ENCODE measurements at places on chromosomes 6 and 20.

DNA sequence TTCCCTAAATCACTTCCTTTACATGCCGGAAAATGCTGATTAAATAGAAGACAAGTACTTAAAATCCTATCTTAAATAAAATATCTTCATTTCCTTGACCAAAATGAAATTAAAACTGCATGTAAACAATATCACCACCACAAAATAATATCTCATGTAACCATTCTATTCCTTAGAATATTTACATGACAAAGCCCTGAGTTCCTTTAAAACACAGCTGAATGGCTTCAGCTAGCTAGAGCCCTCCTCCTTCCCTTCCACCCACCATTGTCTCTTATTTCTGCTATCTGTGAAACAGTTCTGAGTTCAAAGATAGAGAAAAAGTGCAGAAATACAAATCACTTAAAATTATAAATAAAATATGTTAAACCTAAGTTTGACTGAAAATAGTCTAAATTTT is 103.1 kb downstream of the HIVEP2 start:
- no peak overlapping the region for H3K4me3 ChIP-seq
- H3K27me3 ChIP-seq: no peaks in the 10 kb centered on the region
- no peaks in the 10 kb centered on the region for H3K36me3 ChIP-seq
- H3K4me1 ChIP-seq: peaks cover 29% of the 10 kb centered on the region
- DNase-seq: no peak

- peaks cover 13% of the 10 kb centered on the region for H3K4me1 ChIP-seq
- H3K4me3 ChIP-seq: no peak overlapping the region
- no peaks in the 10 kb centered on the region for H3K36me3 ChIP-seq
- no peaks in the 10 kb centered on the region for H3K27me3 ChIP-seq
- no peak overlapping the region for H3K27ac ChIP-seq
Measured at GRCh38 chr6:47133230-47134000, 91.3 kb upstream of the ADGRF1 start.

- H3K4me1 ChIP-seq: no peaks in the 10 kb centered on the region
- H3K4me3 ChIP-seq: no peak overlapping the region
- DNase-seq: no peak
- H3K36me3 ChIP-seq: no peaks in the 10 kb centered on the region
- no peak overlapping the region for H3K27ac ChIP-seq
- H3K27me3 ChIP-seq: no peaks in the 10 kb centered on the region
Measured at GRCh38 chr6:4084444-4085331, 5.8 kb upstream of the FAM217A start.

GRCh38 chr6:136525586-136526195 is 24.5 kb downstream of the MAP7 start:
- DNase-seq: no peak
- H3K27ac ChIP-seq: no peak overlapping the region
- no peaks in the 10 kb centered on the region for H3K36me3 ChIP-seq
- no peaks in the 10 kb centered on the region for H3K4me1 ChIP-seq
- no peaks in the 10 kb centered on the region for H3K27me3 ChIP-seq

DNA sequence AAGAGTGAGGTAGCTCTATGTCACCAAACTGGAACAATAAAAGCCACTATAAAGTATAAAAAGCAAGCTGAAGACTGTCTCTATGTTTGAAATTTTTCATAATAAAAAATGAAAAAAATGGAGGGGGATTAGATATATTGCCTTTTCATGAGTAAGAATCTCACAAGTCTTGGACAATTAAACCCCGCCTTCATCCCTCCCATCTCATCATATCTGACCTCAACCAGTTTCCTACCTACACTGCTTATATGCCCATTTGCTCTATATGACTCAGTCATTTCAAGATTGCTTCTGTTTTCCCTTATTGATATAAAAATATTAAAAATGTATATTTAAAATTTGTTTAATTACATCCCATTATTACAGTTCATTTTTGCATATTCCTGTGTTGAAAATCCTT is 2.9 kb upstream of the TRIM39 start:
- H3K27me3 ChIP-seq: no peaks in the 10 kb centered on the region
- DNase-seq: no peak
- H3K4me3 ChIP-seq: no peak overlapping the region
- peaks cover 17% of the 10 kb centered on the region for H3K4me1 ChIP-seq

GRCh38 chr20:51306521-51307358 is 235.8 kb downstream of the NFATC2 start:
- no peak overlapping the region for H3K27ac ChIP-seq

DNA sequence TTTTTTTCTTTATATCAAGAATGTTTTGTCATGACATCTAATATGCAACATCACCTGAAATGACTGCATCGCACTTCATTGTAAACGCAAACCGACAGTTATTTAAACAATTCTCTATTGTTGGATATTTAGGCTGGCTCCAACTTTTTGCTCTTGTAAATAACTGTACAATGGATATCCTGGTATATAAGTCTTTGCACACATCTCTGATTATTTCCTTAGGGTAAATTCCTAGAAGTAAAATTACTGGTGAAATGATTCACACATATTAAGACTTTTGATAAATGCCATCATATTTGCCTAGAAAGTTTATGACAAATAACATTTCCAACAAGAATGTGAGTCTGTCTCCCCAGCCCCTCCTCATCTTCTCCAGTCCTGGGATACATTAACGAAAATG is 154.7 kb downstream of the TFAP2C start:
- H3K4me1 ChIP-seq: no peaks in the 10 kb centered on the region
- no peak overlapping the region for H3K4me3 ChIP-seq
- H3K27me3 ChIP-seq: no peaks in the 10 kb centered on the region
- DNase-seq: no peak

DNA sequence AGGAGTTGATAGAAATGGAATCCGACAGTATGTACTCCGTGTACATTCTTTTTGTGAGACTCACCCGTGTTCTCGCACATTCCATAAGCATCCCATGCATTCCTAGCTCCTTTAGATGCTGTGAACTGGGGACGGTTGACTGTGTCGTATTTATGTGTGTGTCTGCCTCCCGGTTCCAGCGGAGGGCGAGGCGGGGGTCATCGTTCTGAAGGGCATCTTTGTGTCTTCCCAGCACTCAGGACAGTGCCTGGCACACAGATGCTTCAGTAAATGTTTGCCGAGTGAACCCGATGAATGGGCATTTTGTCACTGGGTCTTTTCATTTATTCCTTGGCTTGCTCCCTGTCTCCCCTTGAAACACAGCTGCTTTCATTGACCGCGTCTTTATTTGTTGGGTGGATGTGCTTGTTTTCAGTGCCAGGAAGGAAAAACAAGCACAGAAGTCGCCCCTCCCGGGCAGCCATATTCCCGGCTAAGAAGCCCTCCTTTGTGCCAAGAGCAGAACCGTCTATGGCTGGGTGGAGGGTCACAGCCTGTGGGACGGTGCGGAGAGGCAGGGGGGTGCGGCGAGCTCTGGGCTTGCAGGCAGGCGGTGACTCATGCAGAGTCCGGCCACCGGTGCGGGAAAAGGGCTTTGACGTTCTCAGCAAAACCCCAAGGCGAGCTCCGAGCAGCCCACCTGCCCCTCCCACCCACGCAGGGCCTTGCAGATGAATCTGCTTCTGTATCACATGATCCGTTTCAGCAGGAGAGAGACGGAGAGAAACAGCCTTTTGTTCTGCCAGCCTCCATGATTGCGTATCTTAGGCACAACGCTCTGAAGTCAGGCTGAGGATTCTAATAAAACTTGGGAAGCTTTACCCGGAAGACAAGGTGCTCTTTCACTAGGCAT is 11.2 kb upstream of the PSMG4 start:
- H3K4me3 ChIP-seq: peak overlapping the region; percentile 2
- H3K27ac ChIP-seq: no peak overlapping the region
- no peaks in the 10 kb centered on the region for H3K4me1 ChIP-seq
- no peaks in the 10 kb centered on the region for H3K36me3 ChIP-seq
- DNase-seq: no peak

GRCh38 chr6:145704143-145704781 is 31.1 kb downstream of the EPM2A start:
- peaks cover 8% of the 10 kb centered on the region for H3K4me1 ChIP-seq
- no peaks in the 10 kb centered on the region for H3K36me3 ChIP-seq
- DNase-seq: no peak
- H3K27ac ChIP-seq: no peak overlapping the region
- no peaks in the 10 kb centered on the region for H3K27me3 ChIP-seq
- H3K4me3 ChIP-seq: no peak overlapping the region

GRCh38 chr20:1800777-1801176 is 94.4 kb upstream of the SIRPA start:
- H3K4me1 ChIP-seq: peaks cover 5% of the 10 kb centered on the region
- DNase-seq: no peak
- peaks cover 11% of the 10 kb centered on the region for H3K27me3 ChIP-seq
- no peak overlapping the region for H3K27ac ChIP-seq
- no peaks in the 10 kb centered on the region for H3K36me3 ChIP-seq
- H3K4me3 ChIP-seq: no peak overlapping the region

GRCh38 chr6:93272896-93273295 is 146.5 kb downstream of the EPHA7 start:
- H3K4me1 ChIP-seq: no peaks in the 10 kb centered on the region
- DNase-seq: no peak
- no peaks in the 10 kb centered on the region for H3K27me3 ChIP-seq
- H3K4me3 ChIP-seq: no peak overlapping the region

DNA sequence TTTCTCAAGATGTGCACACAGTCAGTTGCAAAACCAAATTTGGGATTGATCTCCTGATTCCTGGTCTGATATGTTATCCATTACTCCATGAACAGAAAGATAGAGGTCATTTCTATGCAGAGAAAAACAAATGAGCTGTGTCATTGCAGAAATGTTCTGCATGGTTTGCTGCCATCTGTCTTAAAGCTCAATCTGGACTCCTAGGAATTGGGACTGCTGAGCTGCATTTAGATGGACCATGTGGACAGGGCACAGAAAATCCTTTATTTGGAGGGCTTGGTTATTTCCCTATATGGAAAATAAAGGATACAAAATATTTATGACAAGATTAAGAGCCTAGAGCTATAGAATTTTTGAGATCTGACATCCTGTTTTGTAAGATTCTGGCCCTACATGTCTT is 91.3 kb downstream of the ADGRB3 start:
- no peak overlapping the region for H3K27ac ChIP-seq
- H3K4me1 ChIP-seq: no peaks in the 10 kb centered on the region
- no peaks in the 10 kb centered on the region for H3K27me3 ChIP-seq
- H3K4me3 ChIP-seq: no peak overlapping the region
- DNase-seq: no peak

DNA sequence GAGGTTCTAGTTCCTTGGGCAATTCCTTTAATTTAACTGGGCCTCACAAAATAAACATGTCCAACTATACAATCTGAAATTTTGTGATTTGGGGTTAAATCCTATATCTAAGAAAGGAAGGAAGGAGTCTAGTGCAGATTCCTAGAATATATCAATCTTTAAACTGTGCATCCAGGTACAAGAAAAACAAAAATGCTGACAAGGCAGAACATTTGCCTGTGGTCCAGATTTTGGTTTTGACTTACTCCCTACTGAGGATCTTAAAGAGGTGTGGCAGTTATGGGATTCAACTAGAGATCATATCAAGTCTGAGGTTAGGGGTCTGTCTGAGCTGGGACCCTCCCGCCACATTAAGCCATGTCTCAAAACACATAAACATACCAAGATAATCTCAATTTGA is 17.7 kb upstream of the COX7A2 start:
- no peak for DNase-seq
- no peaks in the 10 kb centered on the region for H3K27me3 ChIP-seq
- H3K27ac ChIP-seq: no peak overlapping the region
- H3K36me3 ChIP-seq: no peaks in the 10 kb centered on the region
- no peaks in the 10 kb centered on the region for H3K4me1 ChIP-seq

DNA sequence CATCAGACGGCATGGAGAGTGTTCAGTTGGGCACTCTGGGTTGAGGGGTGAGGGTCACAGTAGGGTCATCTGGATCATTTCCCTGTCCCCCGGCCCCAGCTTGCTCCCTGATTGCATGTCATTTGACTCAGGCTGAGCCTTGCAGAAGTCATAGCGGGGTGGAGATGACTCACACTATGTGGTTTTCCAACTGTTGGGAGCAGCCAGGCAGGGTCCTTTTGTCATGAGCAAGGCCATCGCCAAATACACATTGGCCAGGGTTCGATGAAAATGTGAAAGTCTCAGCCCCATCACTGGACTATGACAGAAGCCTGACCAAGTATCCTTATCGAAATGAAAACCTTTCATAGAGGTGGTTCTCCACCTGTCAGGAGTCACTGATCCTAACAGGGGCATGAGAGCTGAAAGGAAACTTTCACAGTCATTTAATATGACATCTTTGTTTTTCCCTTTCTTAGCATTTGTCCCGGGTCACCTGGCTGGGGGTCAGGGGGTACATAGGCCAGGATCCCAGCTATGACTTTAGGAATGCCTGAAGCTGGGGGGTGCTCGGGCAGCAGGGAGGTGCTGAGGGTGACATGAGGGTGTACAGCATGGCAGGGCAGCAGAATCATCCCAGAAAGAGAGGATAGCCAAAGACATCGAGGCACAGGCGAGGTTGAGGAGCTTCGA is 70.2 kb upstream of the CD93 start:
- H3K4me3 ChIP-seq: no peak overlapping the region
- H3K27me3 ChIP-seq: no peaks in the 10 kb centered on the region
- H3K36me3 ChIP-seq: no peaks in the 10 kb centered on the region
- no peak for DNase-seq
- peak overlapping the region; percentile 77 for H3K27ac ChIP-seq

GRCh38 chr6:92292067-92292466 is 1127.3 kb downstream of the EPHA7 start:
- no peak overlapping the region for H3K27ac ChIP-seq
- H3K4me3 ChIP-seq: no peak overlapping the region
- H3K27me3 ChIP-seq: no peaks in the 10 kb centered on the region
- no peaks in the 10 kb centered on the region for H3K36me3 ChIP-seq

GRCh38 chr20:3653921-3654320 is 9.3 kb downstream of the GFRA4 start:
- no peak overlapping the region for H3K27ac ChIP-seq
- no peak for DNase-seq
- H3K27me3 ChIP-seq: no peaks in the 10 kb centered on the region

- no peaks in the 10 kb centered on the region for H3K27me3 ChIP-seq
- no peaks in the 10 kb centered on the region for H3K4me1 ChIP-seq
- H3K27ac ChIP-seq: no peak overlapping the region
- H3K36me3 ChIP-seq: no peaks in the 10 kb centered on the region
Measured at GRCh38 chr6:17410281-17410680, 16.9 kb downstream of the CAP2 start.

DNA sequence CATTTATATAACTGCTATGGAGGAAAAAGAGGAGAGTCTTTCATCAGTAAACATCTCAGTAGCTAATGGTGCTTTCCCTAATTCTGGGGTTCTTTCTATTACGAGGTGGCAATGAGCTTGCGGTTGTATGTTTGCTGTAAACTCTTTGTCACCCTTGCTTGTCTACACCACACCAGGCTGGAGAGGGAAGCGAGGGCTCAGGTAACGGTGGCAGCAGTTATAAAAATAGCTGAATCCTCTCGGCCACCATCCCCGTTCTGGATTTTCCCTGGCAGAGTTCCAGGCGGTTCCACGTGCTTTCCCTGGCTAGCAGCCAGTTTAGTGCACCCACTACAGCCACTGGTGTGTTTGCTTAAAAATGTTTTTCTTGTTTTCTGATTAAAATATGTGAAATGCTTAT is 39.0 kb downstream of the MAS1 start:
- H3K27ac ChIP-seq: no peak overlapping the region
- no peaks in the 10 kb centered on the region for H3K27me3 ChIP-seq
- DNase-seq: no peak
- H3K4me1 ChIP-seq: no peaks in the 10 kb centered on the region
- no peaks in the 10 kb centered on the region for H3K36me3 ChIP-seq

All from left lung (tissue), 14 donors.